RWPE2 (cell line): ENCODE measurements at places on chromosomes 3 and 15.

GRCh38 chr3:125098611-125099291 is 43.0 kb upstream of the HEG1 start:
- no peak for DNase-seq
- H3K27ac ChIP-seq = no peak overlapping the region
- H3K36me3 ChIP-seq = no peaks in the 10 kb centered on the region

- H3K4me1 ChIP-seq = no peaks in the 10 kb centered on the region
- no peaks in the 10 kb centered on the region for H3K27me3 ChIP-seq
- no peak overlapping the region for H3K4me3 ChIP-seq
- no peak overlapping the region for H3K27ac ChIP-seq
- no peaks in the 10 kb centered on the region for H3K36me3 ChIP-seq
- no peak for DNase-seq
Measured at GRCh38 chr3:55708921-55709320, 221.8 kb upstream of the WNT5A start.

DNA sequence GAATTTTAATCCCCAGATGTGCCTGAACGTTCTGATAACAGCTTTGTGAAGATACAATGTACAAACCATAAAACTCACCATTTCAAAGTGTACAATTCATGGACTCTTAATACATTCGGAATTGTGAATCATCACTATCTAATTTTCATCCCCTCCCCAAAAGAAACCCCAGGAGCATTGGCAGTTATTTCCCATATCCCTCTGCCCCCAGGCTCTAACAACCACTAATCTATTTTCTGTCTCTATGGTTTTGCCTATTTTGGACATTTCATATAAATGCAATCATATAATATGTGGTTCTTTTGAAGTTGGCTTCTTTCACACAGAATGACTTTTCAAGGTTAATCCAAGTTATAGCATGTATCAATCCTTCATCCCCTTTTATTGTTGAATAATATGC is 25.3 kb downstream of the PRICKLE2 start:
- no peak overlapping the region for H3K4me3 ChIP-seq
- peaks cover 13% of the 10 kb centered on the region for H3K4me1 ChIP-seq
- H3K27ac ChIP-seq = no peak overlapping the region
- no peaks in the 10 kb centered on the region for H3K27me3 ChIP-seq

- H3K27ac ChIP-seq = peak overlapping the region; percentile 91
- peaks cover 64% of the 10 kb centered on the region for H3K4me1 ChIP-seq
- H3K4me3 ChIP-seq = no peak overlapping the region
- no peaks in the 10 kb centered on the region for H3K27me3 ChIP-seq
- DNase-seq = no peak
Measured at GRCh38 chr3:111748132-111748531, 110.9 kb upstream of the PHLDB2 start.

GRCh38 chr3:128736601-128737000 is 10.6 kb downstream of the RAB7A start:
- H3K36me3 ChIP-seq = peaks cover 61% of the 10 kb centered on the region
- H3K27ac ChIP-seq = peak overlapping the region; percentile 53
- H3K4me1 ChIP-seq = peaks cover 26% of the 10 kb centered on the region
- no peak for DNase-seq

DNA sequence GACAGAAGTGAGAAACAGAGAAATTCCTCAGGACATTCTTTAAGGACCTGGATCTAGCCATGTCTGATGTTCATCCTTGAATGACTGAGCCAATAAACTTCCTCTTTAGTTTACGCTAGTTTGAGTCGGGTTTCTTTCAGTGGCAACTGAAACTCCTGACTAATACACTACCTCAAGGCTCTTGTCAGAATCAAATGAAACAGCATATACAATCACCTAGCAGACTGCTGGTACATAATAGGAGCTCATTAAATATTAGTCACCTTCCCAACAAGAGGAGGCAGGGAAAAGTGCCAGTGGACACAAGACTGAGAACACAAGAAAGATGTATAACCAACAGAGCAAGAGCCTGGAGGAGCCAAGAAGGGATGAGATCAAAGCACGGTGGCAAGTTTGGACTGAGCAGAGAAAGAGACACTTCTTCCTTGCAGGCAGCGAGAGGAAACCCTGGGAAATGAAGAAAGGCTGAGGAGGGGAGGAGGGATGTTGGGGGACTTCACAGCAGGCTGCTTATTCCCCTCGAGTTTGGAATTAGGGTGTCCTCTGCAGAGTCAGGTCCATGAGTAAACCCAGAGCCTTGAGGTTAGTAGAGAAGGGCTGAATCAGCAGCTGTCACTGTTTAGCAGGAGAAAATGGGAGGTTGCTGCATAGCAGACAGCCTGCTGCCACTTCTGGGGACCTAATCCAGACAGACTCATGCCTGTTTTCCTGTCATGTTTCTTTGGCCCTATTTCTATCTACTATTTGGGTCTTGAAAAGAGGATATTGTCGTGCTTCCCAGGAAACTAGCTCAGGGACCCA is 73.3 kb downstream of the MRPL46 start:
- no peaks in the 10 kb centered on the region for H3K4me1 ChIP-seq
- no peaks in the 10 kb centered on the region for H3K36me3 ChIP-seq
- no peak overlapping the region for H3K27ac ChIP-seq

- H3K4me1 ChIP-seq = no peaks in the 10 kb centered on the region
- H3K27me3 ChIP-seq = no peaks in the 10 kb centered on the region
- H3K27ac ChIP-seq = no peak overlapping the region
Measured at GRCh38 chr3:83216919-83217594, 1455.6 kb upstream of the GBE1 start.

- no peaks in the 10 kb centered on the region for H3K4me1 ChIP-seq
- no peaks in the 10 kb centered on the region for H3K36me3 ChIP-seq
- H3K4me3 ChIP-seq = no peak overlapping the region
- DNase-seq = no peak
- no peak overlapping the region for H3K27ac ChIP-seq
Measured at GRCh38 chr3:77247817-77248216, 207.9 kb downstream of the ROBO2 start.

DNA sequence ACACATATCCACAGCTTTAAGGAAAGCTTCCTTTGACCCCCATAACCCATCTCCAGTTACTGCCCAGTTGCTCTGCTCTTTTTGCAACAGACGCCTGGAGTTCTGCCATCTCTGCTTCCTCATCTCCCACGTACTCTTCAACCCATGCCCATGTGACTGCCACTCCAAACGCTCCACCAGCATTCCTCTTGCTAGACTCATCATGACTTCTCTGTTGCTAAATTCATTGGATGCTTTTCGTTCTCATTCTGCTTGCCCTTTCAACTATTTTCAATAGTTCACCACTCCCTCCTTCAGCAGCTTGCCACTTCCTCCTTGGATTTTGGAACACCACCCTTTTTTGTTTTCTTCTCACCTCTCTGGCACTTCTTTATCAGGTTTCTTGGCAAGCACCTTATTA is 2.7 kb upstream of the KNSTRN start:
- DNase-seq = peak; percentile 93
- peak overlapping the region; percentile 71 for H3K27ac ChIP-seq
- no peak overlapping the region for H3K4me3 ChIP-seq
- peaks cover 17% of the 10 kb centered on the region for H3K4me1 ChIP-seq
- no peaks in the 10 kb centered on the region for H3K27me3 ChIP-seq
- peaks cover 13% of the 10 kb centered on the region for H3K36me3 ChIP-seq

DNA sequence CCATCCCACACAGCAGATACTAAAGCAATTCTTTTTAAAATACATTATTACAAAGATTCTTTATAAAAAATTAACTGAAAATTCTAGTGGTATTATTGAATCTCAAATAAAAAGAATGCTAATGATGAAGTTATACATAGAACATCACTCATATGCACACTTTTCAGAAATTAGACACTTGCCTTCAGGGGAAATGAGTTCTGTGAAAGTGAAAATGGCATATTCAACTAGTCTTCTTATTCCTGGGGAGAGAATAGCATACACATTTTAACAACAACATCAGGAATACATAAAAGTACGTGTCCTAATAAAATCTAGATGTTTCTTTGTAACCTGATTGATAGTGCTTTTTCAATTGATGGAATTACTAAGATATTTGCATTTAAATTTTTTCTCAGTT is 36.8 kb upstream of the DHX36 start:
- H3K4me1 ChIP-seq = no peaks in the 10 kb centered on the region
- no peak for DNase-seq
- no peak overlapping the region for H3K27ac ChIP-seq
- H3K4me3 ChIP-seq = no peak overlapping the region

- no peak overlapping the region for H3K27ac ChIP-seq
- no peak for DNase-seq
- H3K4me3 ChIP-seq = no peak overlapping the region
- H3K27me3 ChIP-seq = no peaks in the 10 kb centered on the region
- H3K36me3 ChIP-seq = no peaks in the 10 kb centered on the region
Measured at GRCh38 chr3:37987751-37988179, 2.8 kb upstream of the VILL start.

GRCh38 chr3:145760036-145760435 is 400.9 kb downstream of the PLOD2 start:
- H3K36me3 ChIP-seq = no peaks in the 10 kb centered on the region
- DNase-seq = no peak
- peaks cover 3% of the 10 kb centered on the region for H3K27me3 ChIP-seq
- H3K27ac ChIP-seq = no peak overlapping the region

DNA sequence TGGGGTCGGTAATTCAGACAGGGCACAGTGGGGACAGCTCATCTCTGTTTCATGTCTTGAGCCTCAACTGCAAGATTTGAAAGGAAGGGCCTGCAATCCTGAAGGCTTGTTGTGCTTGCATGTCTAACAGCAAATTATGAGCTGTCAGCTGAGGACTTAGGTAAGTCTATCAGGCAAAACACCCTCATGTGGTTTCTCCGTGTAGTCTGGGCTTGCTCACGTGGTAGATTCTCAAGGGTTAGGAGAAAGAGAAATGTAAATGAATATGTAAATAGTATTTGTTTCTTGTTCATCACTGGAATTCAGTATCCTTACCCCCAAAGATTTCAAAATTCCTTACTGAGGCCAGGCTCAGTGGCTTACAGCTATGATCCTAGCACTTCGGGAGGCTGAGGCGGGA is 30.1 kb upstream of the HYKK start:
- no peak for DNase-seq
- no peak overlapping the region for H3K27ac ChIP-seq
- peaks cover 88% of the 10 kb centered on the region for H3K36me3 ChIP-seq
- H3K4me3 ChIP-seq = no peak overlapping the region
- H3K4me1 ChIP-seq = no peaks in the 10 kb centered on the region

GRCh38 chr3:178075344-178075743 is 460.9 kb upstream of the KCNMB2 start:
- no peak overlapping the region for H3K4me3 ChIP-seq
- no peaks in the 10 kb centered on the region for H3K4me1 ChIP-seq
- H3K27ac ChIP-seq = no peak overlapping the region
- DNase-seq = no peak

DNA sequence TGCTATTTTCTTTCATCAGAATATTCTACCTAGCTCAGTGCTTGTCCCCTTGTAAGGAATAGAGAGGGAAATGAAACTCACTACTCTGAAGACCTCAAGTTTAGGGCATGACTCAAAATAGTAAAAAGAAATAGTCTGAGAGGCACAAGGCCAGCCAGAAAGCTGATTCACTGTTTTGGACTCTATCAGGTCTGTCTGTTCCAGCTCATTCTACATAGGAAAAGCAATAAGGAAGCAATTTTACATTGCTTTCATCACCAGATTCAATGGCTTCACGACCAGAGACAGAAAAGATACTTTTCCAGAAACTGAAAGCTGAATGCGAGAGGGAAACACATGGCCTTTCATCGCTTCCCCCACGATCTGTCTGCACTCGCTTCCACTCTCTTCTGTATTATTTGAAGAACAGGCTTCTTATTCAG is 276.0 kb downstream of the GBE1 start:
- H3K27ac ChIP-seq = no peak overlapping the region
- H3K27me3 ChIP-seq = no peaks in the 10 kb centered on the region
- no peaks in the 10 kb centered on the region for H3K36me3 ChIP-seq
- H3K4me1 ChIP-seq = no peaks in the 10 kb centered on the region
- no peak overlapping the region for H3K4me3 ChIP-seq

DNA sequence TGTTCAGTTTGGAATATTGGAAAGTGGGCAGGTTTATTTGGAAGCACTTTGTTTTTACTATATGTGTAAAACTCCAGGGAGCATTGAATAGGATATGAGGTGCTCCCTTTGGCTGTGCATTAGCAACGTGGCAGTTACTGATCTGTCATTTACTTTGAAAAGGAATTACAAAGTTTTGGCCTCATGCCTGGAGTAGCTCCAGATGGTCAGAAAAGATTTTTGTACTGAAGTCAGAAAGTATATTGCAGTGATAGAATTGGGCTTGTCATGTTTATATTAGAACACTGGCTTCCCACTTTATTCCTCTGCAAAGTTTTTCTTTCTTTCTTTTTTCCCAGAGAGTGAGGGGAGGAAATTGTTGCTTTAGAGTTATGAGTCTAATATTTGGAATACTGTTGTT is 26.1 kb downstream of the FNDC3B start:
- no peak for DNase-seq
- peaks cover 47% of the 10 kb centered on the region for H3K36me3 ChIP-seq
- peaks cover 34% of the 10 kb centered on the region for H3K4me1 ChIP-seq

DNA sequence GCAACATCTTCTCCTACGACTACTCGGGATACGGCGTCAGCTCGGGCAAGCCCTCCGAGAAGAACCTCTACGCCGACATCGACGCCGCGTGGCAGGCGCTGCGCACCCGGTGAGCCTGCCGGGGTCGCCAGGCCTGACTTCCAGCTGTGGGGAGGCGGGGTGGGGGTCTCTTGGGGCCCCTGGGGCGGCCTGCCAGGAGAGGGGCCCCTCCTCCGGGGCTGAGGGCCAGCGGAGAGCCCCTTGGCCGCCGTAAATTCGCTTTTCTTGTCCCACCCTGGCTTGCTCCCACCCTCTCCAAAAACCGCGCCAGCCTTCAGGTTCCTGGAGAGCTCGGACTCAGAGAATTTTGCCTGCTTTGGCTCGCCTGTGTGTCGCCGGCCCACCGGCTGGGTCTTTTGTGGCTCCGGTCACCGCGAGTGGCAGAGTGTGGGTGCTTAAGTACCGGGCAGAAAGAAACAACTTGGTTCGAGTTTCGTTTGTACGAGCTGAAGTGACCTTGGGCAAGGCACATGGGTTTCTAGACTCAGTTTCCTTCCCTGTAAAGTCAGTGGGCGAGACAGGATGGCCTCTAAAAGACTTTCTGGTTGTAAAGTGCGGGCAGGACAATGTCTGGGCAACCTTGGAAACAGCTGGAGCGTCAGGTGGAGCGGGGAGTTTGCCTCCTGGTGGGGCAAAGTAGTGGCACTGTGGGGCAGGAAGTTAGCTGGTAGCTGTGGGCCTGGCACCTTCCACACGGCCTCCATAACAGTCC is 976 bp downstream of the ABHD17C start:
- no peaks in the 10 kb centered on the region for H3K27me3 ChIP-seq
- H3K36me3 ChIP-seq = peaks cover 22% of the 10 kb centered on the region
- peak overlapping the region; percentile 91 for H3K4me3 ChIP-seq
- H3K27ac ChIP-seq = peak overlapping the region; percentile 69
- no peak for DNase-seq

GRCh38 chr3:88195951-88196434 is 46.2 kb downstream of the C3orf38 start:
- no peaks in the 10 kb centered on the region for H3K27me3 ChIP-seq
- H3K4me1 ChIP-seq = no peaks in the 10 kb centered on the region
- no peak overlapping the region for H3K4me3 ChIP-seq
- H3K36me3 ChIP-seq = no peaks in the 10 kb centered on the region
- DNase-seq = no peak
